Activated CD4-positive, alpha-beta memory T cell treated with anti-CD3 and anti-CD28 coated beads, Interleukin-2, amount 10 ng/mL, durations not matched to agents 7 days and 5 days (primary cell): ENCODE measurements at places on chromosomes 1 and 21. TPM values are rescaled to one million over a fixed set of nuclear protein-coding genes. Genes with fewer than 3 reads are reported as not detected.

The HHAT gene
- 1.3 TPM for total RNA-seq

The LHX8 gene
- total RNA-seq, result not detected

The DLGAP3 gene
- 0.88 TPM for total RNA-seq

The ASPM gene
- 75.7 TPM for total RNA-seq

The HSF2BP gene
- total RNA-seq, result 0.40 TPM

The IFNAR1 gene
- total RNA-seq, result 38.6 TPM

DNA sequence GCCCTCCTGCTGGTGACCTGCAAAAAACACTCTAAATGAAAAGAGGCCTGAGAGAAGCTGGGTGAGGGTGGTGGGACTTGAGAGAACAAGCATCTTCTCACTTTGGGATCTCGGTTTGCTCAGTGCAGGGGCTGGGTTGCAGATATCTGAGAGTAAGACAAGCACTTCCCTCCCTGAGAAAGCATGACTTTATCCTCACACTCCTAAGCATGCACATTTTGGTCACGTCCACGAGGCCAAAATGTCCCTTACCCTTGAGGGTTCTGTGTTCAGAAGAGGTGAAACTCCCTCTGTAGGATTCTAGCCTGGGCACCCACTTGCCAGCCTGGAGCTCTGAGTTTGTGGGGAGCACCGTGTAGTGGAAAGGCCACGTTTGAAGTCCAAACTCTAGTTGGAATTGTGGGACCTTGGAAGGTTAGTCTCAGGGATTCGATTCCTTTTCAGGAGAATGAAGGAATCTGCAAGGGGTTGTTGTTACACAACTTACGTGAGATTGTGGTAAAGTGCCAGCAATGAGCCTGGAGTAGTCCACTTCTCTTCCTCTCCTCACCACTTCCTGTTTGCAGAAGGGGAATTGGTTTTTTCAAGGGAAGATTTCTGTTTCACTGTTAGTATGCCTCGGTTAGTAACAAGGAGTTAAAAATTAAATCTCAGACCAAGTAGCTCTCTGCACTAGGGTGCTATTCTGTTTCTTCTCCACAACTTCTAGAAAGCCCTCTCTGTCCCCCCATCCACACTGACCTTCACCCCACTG lies 3.0 kb downstream of the FCAMR start:
- DNase-seq, result no peak

DNA sequence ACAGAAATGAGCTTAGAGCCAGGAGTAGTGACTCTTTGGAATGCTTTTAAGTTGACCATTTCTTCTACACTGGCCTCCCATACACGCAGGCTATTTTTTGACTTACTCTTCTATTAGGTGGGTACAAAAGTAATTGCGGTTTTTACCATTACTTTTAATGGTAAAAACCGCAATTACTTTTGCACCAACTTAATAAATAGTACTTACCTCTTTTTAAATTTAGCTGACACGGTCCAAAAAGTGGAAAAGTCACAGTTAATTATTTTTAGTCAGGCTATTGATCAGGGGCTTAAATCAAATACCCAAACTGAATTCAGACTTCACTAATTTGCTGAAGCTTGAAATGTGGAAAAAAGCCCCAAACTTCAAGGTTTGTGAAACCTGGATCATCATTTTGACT lies 138.7 kb downstream of the GRIK1 start:
- DNase-seq, result no peak

DNA sequence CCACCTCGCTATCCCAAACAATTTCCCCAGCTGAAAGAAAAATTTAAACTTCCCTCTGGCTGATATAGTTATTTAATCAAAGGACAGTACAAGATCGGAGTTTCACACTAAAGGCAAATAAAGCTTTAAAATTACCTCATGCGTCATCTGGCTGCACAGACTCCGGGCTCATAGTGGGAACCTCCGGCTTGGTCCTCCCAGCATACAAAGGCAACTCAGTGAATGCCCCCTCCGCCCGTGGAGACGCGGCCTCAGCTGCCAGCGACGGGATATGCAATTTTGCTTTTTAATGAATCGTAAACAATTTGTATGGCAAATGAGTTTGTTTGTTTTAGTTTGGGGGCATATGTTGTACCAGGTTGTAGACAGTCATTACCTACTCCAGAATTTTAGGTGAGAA lies 214.6 kb upstream of the NFIA start:
- no peak for DNase-seq

GRCh38 chr1:9164532-9164900 lies 35.6 kb upstream of the GPR157 start:
- DNase-seq, result no peak

GRCh38 chr1:31707711-31708110 lies 3.9 kb upstream of the COL16A1 start:
- no peak for DNase-seq

GRCh38 chr1:205061665-205062069 lies 18.7 kb downstream of the CNTN2 start:
- DNase-seq, result peak; percentile 76

DNA sequence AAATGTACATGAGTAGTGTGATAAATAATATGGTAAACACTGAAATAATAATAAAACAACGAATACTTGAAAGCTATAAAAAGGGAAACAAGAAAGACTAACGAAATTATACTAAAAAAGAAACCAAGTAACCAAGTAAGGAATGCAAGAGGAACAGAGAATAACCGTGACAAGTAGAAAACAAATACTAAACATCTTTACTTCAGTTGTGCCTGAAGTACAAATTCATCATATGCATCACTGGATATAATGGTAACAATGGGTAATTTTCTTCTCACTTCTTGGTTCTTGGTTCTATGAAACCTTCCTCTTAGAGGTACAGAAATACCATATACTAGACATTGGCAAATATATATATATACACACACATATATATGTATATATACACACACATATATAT lies 1093.6 kb upstream of the B3GALT2 start:
- no peak for DNase-seq

- no peak for DNase-seq
Measured at GRCh38 chr1:216904471-216904870, 181.2 kb upstream of the ESRRG start.

DNA sequence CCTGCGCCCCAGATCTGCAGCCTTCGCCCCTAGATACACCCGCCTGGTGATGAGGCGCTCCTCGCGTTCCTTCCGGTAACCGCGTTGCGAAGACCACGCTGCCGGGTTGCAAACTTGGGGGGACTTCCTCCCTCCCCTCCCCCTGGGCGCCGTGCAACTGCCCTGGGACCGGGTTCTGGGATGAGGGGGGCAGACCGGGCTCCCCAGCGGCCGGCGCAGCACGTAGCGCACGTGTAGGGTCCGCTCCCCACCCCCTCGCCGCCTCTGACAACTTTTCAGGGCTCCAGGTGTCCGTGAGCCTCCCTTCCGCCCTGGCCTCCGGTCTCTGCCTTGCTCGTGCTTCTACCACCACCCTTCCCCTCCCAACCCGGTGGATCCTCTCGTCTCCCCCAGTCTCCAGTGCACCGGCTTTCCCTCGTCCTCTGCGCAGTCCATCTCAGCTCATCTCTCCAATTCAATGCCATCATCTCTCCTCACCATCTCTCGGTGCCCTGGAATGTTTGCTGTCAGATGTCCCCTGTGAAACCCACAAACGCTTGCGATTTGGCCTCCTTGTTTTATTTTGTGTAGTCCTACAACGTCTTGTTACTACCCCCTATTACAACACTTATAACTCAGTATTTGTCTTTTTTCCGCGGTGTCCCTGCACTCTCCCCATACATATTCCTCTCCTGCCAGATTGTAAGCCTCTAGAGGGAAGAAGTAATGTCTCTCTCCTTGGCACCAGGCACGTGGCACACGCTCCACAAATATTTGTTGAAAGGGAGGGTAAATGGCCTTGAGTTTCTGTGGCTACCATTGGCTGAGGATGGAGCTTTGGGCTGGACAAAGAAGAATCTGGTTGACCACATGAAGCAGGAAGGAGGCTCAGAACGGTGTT lies 782 bp downstream of the PCAT6 start:
- DNase-seq, result peak; percentile 53

- no peak for DNase-seq
Measured at GRCh38 chr1:201928266-201928665, 18.1 kb downstream of the LMOD1 start.

GRCh38 chr1:9449976-9450696 lies 89.1 kb upstream of the SLC25A33 start:
- no peak for DNase-seq

- DNase-seq, result no peak
Measured at GRCh38 chr1:29880556-29880955, 644.2 kb downstream of the PTPRU start.

DNA sequence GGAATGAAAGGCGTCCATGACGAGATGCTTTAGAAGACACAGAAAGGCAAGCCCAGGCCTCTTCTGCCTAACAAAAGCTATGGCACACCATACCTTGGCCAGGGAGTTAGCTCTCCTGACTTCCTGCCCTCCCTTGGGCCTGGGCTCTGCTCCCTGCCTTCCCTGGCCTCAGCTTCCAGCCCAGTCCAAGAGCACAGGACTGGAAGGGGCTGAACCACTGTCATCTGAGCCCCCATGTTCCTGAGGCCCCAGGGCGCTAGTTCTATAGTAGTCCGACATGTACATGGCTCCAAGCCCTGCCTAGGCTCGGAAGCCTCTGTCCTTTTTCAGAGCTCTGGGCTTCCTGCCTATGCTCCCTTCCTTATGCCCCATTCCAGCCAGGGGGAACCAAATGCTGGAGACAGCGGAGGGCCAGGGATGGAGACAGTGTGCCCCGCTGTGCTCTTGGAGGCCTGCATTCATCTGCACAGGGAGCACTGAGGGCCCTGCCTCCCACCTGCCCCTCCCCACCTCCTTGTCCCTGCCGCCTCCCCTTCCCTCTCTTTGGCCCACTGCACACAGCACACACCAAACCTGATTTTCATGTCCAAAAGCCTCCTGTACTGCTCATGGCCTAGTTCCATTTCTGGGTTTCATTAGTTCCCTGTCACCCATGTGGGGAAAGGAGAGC lies 240.1 kb downstream of the RHOU start:
- no peak for DNase-seq

- DNase-seq, result no peak
Measured at GRCh38 chr1:239368436-239369109, 17.8 kb upstream of the CHRM3 start.

- no peak for DNase-seq
Measured at GRCh38 chr1:115499253-115499652, 142.5 kb upstream of the VANGL1 start.

GRCh38 chr1:246008363-246008831 lies 498.7 kb downstream of the SMYD3 start:
- DNase-seq, result no peak

DNA sequence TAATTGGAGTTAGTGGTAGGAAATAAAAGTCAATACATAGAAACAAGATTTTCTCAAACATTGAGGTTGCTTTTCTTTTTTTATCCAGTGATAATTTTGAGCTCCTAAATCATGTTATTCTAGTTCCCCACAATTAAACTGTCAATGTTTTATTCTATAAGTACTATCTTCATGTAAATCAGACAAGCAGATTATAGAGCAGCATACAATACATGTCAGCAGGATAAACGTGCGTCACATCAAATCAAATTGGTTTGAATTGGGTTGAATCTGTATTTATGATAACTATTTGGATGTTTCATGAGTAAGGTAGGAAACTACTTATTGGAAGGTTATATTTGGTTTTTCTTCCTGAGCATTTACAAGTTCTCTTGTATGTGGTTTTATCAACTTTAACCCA lies 2028.7 kb downstream of the NCAM2 start:
- DNase-seq, result no peak

DNA sequence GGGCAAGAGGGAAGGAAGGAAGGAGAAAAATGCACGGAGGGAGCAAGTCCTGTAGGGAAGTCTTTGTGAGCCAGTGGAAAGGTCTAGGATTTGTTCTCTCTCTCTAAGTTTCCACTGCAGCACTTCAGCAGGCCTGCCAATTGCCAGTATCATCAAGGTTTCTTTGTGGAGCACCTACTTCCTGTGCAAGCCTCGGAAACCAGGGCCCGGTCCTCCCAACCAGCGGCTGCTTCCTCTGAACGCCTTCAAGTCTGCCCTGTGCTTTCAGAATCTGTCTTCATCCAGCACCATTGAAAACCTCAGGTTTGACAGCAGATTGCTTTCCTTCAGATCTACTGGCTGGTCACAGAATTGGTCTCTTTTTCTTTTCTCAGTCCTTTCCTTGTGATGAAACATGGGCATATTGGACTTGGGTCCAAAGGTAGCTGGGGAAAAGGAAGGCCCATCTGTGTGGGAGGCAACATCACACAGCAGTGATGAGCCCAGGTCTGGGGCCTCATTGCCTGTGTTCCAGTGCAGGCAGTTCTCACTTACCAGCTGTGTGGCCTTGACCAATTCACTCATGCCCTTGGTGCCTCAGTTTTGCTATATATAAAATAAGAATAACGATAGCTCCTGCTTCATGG lies 144.5 kb downstream of the SEC16B start:
- DNase-seq, result no peak

DNA sequence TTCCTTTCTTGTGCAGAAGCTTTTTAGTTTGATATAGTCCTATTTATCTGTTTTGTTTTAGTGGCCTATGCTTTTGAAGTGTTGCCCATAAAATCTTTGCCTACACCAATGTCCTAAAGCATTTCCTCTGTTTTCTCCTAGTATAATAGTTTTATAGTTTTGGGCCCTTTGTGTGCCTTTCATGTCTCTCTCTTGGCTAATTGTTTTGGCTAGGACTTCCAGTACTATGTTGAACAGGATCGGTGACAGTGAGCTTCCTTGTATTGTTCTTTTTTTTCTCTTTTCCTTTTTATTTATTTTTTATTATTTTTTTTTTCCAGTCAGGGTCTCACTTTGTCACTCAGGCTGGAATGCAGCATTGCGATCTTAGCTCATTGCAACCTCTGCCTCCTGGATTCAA lies 47.0 kb upstream of the WARS2 start:
- no peak for DNase-seq

GRCh38 chr1:29142714-29143113 lies 19.0 kb upstream of the TMEM200B start:
- DNase-seq, result no peak

GRCh38 chr1:152960452-152961044 lies 9.9 kb upstream of the SPRR4 start:
- no peak for DNase-seq

DNA sequence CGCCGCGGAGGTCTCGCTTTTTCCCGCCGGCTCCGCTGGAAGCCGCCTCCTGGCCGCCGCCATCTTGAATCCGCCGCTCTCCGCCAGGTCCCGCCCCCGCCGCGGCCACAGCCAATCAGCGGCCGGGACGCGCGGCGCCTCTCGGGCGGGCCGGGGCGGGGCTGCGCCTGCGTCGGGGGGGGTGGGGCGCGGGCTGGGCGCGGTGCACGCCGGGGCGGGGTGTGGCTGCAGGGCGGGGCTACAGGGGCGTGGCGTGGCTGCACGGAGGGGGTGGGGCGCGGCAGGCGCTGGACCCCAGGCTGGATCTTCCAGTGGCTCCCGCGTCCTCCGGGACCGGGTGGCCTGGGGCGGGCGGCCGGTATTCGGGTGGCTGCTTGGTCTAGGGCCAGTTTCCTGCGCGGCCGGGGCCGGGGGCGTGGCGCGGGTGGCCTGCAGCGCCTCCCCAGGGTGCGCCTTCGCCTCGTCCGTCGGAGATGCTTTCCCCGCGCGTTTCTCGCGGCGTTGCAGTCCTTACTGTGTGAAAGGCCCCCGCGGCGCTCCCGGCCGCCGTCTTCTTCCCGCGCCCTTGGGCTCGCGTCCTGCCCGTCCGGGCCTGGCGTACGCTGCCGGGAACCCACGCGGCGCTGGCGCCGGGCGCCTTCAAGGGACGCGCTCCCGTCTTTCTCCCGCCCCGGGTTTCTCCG lies 575 bp downstream of the PCNT start:
- peak; percentile 87 for DNase-seq

- no peak for DNase-seq
Measured at GRCh38 chr1:223140611-223141405, 2.2 kb downstream of the TLR5 start.
